Effector memory CD8-positive, alpha-beta T cell (primary cell): ENCODE measurements at places on chromosomes 5 and 9.

DNA sequence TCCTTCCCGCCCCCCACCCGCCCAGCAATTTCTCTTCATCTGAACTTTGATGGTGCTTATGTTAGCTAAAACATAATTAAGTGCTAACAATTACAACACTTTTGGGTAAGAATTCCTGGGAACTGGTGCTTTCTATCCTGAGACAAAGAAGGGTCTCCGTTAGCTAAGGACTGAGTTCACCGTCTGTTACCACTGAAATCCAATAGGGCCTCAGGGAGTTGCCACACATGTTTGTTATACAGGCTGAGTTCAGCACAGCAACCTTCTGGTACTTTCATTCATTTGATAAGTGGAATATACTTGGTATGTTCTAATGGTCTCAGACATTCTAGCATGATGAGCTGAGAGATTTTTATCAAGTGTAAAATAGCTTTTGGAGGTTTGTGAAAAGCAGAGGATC lies 437.9 kb downstream of the EFNA5 start:
- H3K4me3 ChIP-seq, result no peak overlapping the region
- H3K27ac ChIP-seq, result no peak overlapping the region
- H3K4me1 ChIP-seq, result peaks cover 2% of the 10 kb centered on the region
- no peaks in the 10 kb centered on the region for H3K36me3 ChIP-seq

- no peak overlapping the region for H3K4me3 ChIP-seq
- H3K27me3 ChIP-seq, result peaks cover 6% of the 10 kb centered on the region
Observed at GRCh38 chr5:122102825-122103224, 24.8 kb upstream of the LOX start.

DNA sequence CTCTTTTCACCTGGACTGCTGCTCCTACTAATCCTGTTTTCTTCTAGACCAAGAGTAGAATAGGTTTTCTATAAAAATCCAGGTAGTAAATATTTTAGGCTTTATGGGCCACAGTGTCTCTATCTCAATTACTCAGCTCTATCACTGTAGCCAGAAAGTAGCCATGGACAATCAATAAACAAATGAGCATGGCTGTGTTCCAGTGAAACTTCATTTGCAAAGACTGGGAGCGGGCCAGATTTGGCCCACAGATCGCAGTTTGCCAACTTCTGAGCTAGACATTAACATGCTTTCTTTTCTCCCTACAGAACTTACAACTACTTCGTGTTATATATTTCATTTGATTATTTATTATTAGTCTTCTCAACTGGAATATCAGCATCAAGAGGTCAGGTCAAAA lies 30.2 kb downstream of the BRINP1 start:
- no peak overlapping the region for H3K27ac ChIP-seq
- H3K4me3 ChIP-seq, result no peak overlapping the region
- H3K36me3 ChIP-seq, result no peaks in the 10 kb centered on the region
- H3K27me3 ChIP-seq, result no peaks in the 10 kb centered on the region
- no peaks in the 10 kb centered on the region for H3K4me1 ChIP-seq

- no peaks in the 10 kb centered on the region for H3K36me3 ChIP-seq
- H3K27me3 ChIP-seq, result no peaks in the 10 kb centered on the region
- H3K27ac ChIP-seq, result peak overlapping the region; percentile 94
- peak; percentile 2 for DNase-seq
Observed at GRCh38 chr5:94793113-94793815, 174.8 kb downstream of the SLF1 start.

DNA sequence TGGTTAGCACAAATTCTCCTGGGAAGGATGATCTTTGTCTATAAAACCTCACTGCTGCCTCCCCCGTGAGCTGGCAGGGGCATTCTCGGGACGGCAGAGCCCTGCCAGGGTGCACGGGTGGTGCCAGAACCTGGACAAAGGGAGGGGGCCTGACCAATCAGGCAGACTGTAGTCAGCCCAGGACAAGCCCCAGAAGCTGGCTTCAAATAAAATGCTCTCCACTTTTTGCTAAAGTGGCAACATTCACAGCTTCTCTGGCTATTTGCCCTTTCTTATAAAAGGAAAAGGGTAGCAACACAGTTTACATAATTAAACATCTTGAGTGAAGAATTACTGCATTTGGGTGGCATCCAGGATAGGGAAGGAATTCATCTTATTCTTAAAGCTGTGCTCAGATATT lies 14.4 kb downstream of the IL9 start:
- no peak overlapping the region for H3K27ac ChIP-seq
- H3K4me1 ChIP-seq, result no peaks in the 10 kb centered on the region
- no peaks in the 10 kb centered on the region for H3K36me3 ChIP-seq
- H3K4me3 ChIP-seq, result no peak overlapping the region

DNA sequence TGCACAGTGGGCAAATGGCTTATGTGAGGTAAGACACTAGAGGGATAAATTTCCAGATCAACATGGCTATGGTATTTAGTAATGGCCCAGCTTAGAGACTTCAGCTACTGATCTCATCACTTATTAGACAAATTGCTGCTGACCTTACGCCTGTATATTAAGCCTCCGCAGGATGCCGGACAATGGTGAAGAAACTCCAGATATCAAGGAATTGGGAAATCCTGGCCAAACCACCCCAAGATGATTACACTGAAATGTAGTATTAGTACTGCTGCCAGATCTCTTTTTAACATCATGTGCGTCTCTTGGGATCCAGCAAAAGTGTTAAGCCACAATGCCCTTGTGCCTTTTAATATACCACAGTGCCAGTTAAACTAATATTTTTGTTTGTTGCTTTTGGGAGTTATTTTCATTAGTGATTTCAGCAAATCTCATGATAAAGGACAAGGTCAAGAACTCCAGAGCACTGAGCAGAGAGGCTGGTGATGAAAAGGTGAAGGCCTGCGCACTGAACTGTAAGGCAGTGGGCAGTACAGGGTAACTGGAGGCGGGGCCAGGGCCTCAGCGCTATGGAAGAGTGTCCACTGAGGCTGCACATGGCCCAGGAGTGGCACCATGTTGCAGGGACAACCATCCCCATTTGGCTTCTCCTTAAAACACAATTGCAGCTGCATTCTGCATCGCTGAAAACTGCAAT lies 32.5 kb downstream of the TSTD2 start:
- no peaks in the 10 kb centered on the region for H3K27me3 ChIP-seq
- H3K36me3 ChIP-seq, result peaks cover 11% of the 10 kb centered on the region
- no peak overlapping the region for H3K4me3 ChIP-seq
- peaks cover 5% of the 10 kb centered on the region for H3K4me1 ChIP-seq
- no peak for DNase-seq
- no peak overlapping the region for H3K27ac ChIP-seq

DNA sequence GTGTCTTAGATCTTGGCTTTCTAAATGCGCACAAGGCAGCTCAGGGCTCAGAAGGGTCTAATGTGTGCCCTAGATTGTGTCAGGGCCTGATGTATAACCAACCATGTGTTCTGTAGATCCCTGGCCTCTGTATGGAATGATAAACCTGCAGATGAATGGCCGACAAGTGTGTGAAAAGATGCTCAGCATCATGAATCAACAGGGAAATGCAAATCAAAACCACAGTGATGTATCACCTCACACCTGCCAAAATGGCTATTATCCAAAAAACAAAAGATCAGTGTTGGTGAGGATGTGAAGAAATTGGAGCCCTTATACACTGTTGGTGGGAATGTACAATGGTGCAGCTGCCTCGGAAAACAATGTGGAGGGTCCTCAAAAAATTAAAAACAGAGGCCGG lies 489.8 kb downstream of the SEMA5A start:
- DNase-seq, result no peak
- H3K4me1 ChIP-seq, result no peaks in the 10 kb centered on the region
- no peaks in the 10 kb centered on the region for H3K36me3 ChIP-seq
- H3K27me3 ChIP-seq, result no peaks in the 10 kb centered on the region
- H3K4me3 ChIP-seq, result no peak overlapping the region

- peaks cover 3% of the 10 kb centered on the region for H3K36me3 ChIP-seq
- no peak overlapping the region for H3K4me3 ChIP-seq
- DNase-seq, result no peak
- no peak overlapping the region for H3K27ac ChIP-seq
Observed at GRCh38 chr5:1177826-1178528, 23.4 kb upstream of the SLC6A19 start.

GRCh38 chr5:169534311-169534880 lies 49.2 kb upstream of the SPDL1 start:
- no peaks in the 10 kb centered on the region for H3K4me1 ChIP-seq
- no peak overlapping the region for H3K27ac ChIP-seq
- H3K4me3 ChIP-seq, result no peak overlapping the region
- H3K36me3 ChIP-seq, result no peaks in the 10 kb centered on the region
- no peak for DNase-seq
- H3K27me3 ChIP-seq, result peaks cover 27% of the 10 kb centered on the region

DNA sequence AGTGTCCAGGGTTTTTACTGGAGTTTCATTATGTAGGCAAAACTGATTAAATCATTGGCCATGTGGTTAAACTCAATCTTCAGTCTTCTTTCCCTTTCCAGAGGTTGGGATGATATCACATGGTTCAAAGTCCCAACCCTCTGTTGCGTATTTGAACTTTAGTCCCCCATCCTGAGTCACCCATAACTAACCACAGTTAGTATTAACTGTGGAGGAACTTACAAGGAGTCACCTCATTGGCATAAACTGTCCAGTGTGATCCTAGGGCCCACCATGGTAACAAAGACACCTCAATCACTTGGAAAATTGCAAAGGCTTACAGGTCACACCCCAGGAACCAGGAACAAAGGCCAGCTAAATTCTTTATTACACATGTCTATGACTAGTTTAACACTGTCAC lies 188.5 kb downstream of the COX7C start:
- no peak overlapping the region for H3K27ac ChIP-seq
- no peaks in the 10 kb centered on the region for H3K4me1 ChIP-seq
- no peak overlapping the region for H3K4me3 ChIP-seq
- H3K36me3 ChIP-seq, result no peaks in the 10 kb centered on the region
- no peak for DNase-seq
- H3K27me3 ChIP-seq, result peaks cover 6% of the 10 kb centered on the region

DNA sequence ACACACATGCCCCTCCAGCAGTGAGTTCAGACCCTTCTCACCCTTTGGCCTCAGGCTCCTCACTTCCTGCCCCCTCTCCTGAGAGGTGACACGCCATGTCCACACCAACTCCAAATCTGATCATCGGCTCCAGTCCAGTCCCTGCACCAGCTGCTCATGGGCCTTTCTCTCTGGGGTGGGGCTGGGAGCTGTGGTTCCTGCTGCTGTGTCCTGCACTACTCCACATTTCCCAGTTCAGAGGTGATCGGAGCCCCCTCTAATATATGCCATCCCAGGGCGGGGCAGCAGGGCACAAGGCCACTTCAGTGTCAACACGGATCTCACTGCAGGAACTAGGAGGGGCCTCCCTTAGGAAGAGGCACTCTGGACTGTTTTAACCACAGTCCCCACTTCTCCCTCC lies 91.5 kb downstream of the ADAMTS2 start:
- no peaks in the 10 kb centered on the region for H3K4me1 ChIP-seq
- H3K27ac ChIP-seq, result no peak overlapping the region
- peaks cover 30% of the 10 kb centered on the region for H3K27me3 ChIP-seq
- H3K4me3 ChIP-seq, result no peak overlapping the region

- H3K4me3 ChIP-seq, result no peak overlapping the region
- H3K27ac ChIP-seq, result no peak overlapping the region
- no peak for DNase-seq
- H3K4me1 ChIP-seq, result no peaks in the 10 kb centered on the region
- H3K36me3 ChIP-seq, result no peaks in the 10 kb centered on the region
- peaks cover 3% of the 10 kb centered on the region for H3K27me3 ChIP-seq
Observed at GRCh38 chr9:117992006-117992405, 287.8 kb downstream of the TLR4 start.

DNA sequence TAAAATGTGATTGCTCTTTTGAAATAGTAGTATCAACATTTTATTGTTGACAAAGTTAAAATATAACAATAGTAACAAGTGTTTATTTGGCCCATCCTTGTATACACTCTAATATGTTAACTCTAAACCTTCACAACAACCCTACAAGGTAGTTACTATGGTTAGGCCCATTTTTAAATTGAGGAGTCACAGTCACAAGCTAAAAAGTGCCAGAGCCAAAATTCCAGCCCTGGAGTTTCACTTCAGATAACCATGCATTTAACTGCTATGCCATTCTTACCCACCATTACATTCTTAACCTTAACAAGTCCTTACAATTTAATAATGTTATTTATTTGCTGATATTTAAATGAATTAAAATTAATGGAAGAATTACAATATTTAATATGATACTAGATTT lies 91.2 kb downstream of the CWC27 start:
- H3K4me3 ChIP-seq, result no peak overlapping the region
- no peaks in the 10 kb centered on the region for H3K27me3 ChIP-seq
- no peak for DNase-seq
- no peak overlapping the region for H3K27ac ChIP-seq

DNA sequence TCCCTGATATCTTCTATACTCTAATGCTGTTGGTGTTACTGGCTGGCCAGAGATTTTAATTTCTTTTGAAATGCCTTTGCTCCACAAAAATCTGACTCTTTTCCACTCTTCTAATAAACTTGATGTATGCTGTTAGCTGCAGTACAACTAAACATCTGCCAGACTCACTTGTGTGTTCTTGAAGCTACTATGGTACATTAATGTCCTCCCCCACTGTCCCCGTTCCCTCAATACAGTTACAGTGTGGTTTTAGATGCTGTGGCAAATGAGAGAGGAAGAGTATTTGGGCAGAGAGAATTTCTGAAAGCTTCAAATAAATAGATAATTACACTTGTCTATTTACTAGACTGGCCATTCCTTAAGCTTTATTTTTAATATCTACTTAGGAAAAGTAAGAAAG lies 18.3 kb upstream of the ERAP1 start:
- H3K4me3 ChIP-seq, result no peak overlapping the region
- no peak overlapping the region for H3K27ac ChIP-seq
- H3K27me3 ChIP-seq, result peaks cover 5% of the 10 kb centered on the region
- H3K36me3 ChIP-seq, result no peaks in the 10 kb centered on the region
- DNase-seq, result no peak
